ENCODE measurements at places on chromosomes 1 and 21.

- DNase-seq: no peak
These were observed 64.0 kb downstream of the ZBTB17 start for GRCh38 chr1:15911927-15912326.

DNA sequence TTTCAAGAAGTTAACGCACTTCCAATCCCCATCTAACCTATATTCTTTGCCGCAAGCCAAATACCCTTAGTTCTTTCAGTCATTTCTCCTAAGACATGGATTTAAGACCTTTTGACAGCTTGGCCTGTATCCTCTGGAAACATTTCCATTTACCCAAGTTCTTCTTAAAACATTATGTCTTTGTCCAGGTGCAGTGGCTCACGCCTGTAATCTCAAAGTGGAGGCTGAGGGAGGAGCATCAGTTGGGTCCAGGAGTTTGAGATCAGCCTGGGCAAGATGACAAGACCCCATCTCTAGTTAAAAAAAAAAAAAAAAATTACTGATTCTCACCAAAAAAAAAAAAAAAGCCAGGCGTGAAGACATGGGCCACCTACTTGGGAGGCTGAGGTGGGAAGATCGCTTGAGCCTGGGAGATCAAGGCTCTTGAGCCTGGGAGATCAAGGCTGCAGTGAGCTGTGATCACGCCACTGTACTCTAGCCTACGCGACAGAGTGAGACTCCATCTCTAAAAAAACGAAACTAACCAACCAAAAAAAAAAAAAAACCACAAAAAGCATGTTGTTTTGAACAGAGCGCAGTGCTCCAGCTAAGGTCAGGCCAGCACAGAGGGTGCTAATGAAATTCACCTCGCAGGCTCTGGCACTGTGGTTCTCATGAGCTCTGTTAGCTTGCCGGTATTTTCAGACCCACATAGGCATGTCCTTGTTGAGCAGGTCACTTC lies 36.0 kb downstream of the NUAK2 start:
- DNase-seq: no peak

- DNase-seq: peak; percentile 44
These were observed at the start of gene IFNLR1 for GRCh38 chr1:24186993-24187790. Gene IFNLR1, minus strand, starts transcription at chr1:24187289. Its CDS starts 41 bp downstream, at chr1:24187248.

DNA sequence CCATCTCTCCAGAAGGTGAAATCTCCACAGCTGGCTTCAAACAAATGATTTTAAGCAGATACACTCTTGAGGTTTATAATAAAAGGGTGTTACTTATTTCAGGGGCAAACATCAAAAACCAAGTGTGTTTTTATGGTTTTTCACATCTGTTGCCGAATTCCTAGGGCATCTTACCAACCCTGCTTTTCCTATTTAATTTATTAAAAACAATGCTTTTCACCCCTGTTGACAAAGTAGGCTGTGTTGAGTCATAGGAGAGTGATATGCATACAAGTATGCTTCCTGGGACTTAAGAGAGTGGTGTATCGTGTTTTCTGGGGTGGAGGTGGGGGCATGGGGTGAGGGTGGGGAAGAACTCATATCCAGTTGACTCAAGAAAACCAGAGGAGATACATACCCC lies 29.3 kb upstream of the IL20 start:
- no peak for DNase-seq

DNA sequence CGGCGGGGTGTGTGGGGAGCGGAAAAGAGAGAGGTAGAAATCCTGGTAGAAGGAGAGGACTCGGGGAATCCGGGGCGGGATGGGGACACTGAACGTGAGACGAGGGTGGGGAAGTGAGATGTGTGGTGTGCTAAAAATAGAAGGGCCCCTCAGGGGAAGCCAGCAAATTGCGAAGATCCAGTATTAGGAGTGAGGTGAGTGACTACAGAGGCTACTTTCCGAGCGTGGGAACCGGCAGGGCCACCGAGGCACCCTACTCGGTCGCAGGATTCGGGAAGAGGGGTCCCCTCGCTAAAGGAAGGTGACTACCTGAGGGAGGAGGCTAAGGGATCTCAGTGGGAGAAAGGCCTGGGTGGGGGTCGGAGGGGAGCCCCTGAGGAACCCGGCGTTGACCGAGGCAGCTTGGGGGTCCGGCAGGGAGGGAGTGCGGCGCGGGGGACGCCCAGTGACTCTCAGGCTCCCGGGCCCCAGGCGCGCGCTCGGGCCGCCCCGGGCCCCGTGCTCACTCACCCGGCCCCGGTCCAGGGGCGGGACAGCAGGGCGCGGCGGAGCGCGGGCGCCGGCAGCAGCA lies 318 bp downstream of the ALDH4A1 start:
- no peak for DNase-seq

DNA sequence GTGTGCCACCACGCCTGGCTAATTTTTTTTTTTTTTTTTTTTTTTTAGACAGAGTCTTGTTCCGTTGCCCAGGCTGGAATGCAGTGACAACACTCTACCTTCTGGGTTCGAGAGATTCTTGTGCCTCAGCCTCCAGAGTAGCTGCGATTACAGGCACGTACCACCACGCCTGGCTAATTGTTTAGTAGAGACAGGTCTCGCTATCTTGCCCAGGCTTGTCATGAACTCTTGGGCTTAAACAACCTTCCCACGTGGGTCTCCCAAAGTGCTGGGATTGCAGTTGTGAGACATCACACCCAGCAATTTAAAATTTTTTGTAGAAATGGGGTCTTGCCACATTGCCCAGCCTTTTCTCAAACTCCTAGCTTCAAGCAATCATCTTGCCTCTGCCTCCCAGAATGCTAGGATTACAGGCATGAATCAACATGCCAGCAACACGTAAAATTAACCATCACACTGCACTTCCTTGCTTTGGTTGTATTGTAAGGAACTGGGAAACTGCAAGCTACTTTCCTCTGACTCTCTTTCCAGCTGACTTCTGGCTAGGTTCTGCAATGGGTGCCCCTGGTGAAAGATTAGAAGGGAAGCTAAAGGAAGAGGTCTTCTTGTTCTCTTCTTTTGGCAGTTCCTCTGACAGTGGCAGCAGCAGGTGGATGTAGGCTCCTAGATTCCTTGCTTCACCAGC lies 13.9 kb upstream of the IL6R start:
- DNase-seq: no peak

- no peak for DNase-seq
These were observed 54.1 kb downstream of the DTL start for GRCh38 chr1:212089560-212090163.

- no peak for DNase-seq
These were observed 236.3 kb downstream of the SIPA1L2 start for GRCh38 chr1:232393444-232394146.

DNA sequence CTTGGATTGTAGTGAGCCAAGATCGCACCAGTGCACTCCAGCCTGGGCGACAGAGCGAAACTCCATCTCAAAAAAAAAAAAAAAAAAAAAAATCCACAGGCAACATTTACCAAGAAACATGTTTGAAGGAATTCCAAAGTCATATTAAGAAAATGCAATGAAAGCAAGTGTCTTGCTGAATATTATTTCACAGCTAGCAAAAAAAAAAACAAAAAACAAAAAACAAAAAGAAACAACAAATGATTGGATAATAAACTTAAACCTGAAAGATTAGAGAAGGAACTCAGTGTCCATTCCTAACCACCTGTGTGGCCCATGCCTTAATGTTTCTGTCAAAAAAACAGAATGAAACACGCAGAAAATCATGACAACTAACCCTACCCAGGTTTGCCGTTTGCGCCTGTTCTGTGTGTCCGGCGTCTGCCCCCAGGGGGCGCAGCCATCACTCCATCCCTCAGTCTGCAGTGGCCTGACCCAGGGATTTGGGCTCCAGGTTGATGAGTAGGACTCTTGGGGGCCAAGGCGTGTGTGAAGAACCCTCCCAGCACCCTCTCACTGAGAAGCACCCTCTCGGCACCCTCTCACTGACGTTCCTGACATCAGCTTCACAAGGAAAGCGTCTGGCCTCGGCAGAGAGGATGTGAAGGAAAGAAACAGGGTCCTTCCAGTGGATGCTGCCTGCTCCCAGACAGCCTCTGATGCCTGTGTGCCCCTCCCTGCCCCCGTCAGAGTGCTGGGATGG lies 19.2 kb upstream of the PTTG1IP start:
- peak; percentile 70 for DNase-seq

DNA sequence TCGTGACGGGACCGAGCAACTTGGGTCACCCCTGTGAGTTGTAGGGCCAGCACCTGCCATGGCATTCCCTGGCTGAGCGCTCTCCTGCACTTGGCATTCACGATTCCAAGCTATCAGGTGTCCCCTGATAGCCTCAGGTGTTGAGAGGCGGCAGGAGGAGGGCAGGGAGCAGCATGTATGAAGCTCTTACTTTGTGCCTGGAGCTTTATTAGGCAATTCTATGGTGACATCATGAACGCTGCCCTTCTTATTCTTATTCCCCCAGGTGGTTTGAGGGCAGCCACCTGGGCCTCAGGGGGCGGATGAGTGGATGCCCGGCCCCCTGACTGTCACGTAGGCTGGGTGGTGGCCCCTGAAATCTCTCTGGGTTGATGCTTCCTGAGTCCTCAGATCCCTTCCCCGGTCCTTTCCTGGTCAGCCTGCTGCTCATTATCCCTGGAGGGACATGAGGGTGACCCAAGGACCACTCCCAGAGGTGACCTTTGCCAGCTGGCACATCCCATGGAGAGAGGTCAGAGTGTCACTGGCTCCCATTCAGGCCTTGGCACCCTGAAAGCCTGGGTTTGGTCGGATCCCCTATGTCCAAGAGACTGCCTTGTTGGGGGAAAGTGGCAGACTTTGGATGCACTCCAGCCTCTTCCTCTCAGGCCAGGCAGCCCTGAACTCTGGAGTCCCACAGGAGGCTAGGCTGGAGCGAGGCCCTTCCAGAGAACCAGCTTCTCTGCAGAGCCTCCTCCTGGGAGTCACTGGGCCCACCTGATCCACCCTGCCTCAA lies 51.9 kb downstream of the SPSB1 start:
- no peak for DNase-seq

DNA sequence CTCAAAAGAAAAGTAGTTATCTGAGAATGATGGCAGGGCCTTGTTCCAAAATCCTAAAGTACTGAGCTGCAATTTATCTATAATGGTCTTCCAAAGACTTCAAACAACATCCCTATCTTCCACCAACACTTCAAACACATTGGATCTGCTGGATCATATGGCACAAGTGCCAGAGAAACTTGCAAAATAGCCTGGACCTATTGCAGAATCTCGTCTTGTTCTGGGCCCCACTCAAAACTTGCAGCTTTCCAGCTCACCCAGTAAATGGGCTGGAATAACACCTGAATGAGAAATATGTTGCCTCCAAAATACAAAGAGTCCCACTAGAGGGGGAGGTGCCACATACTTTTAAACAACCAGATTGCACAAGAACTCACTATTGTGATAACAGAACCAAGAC lies 44.0 kb upstream of the PKN2 start:
- DNase-seq: no peak

GRCh38 chr1:80882553-80882952 lies 918.2 kb upstream of the ADGRL2 start:
- DNase-seq: no peak

DNA sequence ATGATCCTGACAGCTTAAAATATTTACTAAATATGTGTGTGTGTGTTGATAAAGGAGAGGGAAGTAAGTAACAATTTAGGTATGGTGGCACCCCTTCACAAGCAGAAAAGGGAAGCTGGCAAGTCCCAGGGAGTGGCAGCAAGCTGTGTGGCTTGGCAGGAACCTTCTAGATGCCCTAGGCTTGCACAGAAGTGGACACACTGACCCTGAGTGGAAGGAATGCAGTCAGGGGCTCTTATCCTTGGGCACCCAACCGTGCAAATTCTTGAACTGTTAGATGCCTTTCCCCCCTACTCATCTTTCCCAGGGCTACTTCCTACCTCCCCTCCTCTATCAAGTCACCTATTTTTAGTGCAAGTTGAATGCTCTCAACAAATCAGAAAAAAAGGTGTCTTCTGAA lies 18.9 kb downstream of the ACP6 start:
- DNase-seq: no peak

GRCh38 chr1:89598450-89599331 lies 34.2 kb upstream of the LRRC8C start:
- DNase-seq: no peak

- no peak for DNase-seq
These were observed 44.8 kb downstream of the OPTC start for GRCh38 chr1:203538726-203539125.

- no peak for DNase-seq
These were observed 10.2 kb downstream of the UAP1 start for GRCh38 chr1:162571696-162572095.

GRCh38 chr1:68281946-68282615 lies 49.8 kb upstream of the WLS start:
- no peak for DNase-seq

- no peak for DNase-seq
These were observed 268.4 kb upstream of the DUSP10 start for GRCh38 chr1:222010306-222010705.

DNA sequence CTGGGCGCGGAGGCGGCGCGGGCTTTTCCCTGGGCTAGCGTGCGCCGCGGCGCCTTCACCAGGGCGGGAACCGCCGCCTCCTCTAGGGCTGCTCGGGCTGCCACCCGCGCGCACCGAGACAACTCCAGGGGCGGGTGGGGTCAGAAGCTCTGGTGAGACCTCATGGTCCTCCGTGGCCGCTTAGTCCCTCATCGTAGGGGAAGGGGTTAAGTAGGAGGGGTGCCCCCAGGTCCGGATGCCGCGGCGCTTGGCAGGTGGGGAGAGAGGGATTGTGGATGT lies 559 bp downstream of the SERTAD4 start:
- DNase-seq: no peak

GRCh38 chr1:26994020-26994786 lies 711 bp downstream of the TRNP1 start:
- DNase-seq: peak; percentile 30

DNA sequence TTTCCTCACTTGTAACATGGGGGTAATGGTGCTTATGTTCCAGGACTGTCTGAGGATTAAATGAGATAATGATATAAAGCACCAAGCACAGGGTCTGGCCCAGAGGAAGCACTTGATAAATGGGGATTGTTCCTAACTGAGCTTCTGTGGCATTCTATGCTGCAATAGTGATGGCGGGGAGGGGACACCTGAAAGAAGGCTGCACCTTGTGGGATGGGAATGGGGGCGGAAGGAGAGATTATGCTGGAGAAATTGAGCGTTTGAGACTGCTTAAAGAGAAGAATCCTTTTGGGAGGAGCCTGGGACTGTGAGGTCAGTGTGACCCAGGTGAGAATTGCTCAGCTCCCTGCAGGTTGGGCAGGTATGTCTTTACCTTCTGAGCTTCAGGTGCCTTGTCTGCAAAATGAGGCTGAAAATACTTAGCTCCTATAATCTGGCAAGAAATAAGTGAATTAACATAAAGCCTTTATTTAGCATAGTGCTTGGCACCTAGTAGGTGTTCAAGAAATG lies 55.9 kb upstream of the CTPS1 start:
- DNase-seq: no peak

DNA sequence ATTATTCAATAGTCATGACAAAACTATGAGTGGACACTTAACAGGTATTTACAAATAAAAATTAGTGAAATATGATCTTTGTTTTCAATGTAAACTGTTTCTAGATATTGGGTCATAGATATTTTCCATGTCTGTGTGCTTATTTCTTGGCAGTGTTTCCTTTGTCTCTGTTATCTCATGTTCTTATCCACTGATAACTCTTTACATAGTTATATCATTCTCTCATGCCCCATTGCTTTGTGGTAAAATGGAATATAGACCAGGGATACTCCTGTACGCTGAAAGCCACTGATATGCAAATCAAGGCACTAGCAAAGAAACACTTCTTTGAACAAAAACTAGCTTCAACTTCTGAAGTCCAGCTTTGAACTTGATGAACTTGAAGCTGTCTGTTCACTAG lies 113.1 kb downstream of the ITSN1 start:
- DNase-seq: no peak

All from activated naive CD4-positive, alpha-beta T cell (primary cell).